Putamen (tissue), 1 donor: ENCODE measurements at places on chromosomes 4 and X.

DNA sequence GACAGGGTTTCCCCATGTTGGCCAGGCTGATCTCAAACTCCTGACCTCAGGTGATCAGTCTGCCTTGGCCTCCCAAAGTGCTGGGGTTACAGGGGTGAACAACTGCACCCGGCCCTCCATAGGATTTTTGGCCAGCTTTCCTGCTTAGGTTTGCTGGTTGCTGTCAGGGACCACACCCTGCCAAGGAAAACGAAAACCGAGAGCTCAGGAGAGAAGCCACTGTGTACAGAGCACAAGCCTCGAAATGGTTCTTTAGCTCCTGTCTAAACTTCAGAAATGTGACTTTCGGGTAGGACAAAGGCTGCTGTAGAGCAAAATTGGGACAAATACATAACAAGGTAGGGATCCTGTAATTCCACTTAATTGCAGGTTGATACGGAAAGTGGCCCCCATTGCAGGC lies 146.3 kb upstream of the ATP6AP2 start:
- DNase-seq = no peak

GRCh38 chr4:76809594-76810305 lies 88.2 kb downstream of the SOWAHB start:
- no peak for DNase-seq

DNA sequence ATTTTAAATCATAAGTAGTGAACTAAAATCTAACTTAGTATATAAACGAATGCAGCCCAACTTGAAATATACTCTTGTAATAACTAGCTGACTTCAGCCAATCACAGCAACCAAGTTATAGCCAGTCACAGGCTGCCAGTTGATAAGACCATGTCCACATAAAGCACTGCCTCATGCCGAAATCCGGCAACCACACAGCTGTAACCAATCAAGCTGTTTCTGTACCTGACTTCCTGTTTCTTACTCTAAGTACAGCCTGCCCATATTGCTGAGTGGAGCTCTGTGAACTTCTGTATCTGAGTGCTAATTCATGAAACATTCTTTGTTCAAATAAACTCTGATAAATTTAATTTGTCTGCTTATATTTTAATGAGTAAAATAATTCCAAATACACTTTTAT lies 805.3 kb upstream of the EPHA5 start:
- DNase-seq = no peak

DNA sequence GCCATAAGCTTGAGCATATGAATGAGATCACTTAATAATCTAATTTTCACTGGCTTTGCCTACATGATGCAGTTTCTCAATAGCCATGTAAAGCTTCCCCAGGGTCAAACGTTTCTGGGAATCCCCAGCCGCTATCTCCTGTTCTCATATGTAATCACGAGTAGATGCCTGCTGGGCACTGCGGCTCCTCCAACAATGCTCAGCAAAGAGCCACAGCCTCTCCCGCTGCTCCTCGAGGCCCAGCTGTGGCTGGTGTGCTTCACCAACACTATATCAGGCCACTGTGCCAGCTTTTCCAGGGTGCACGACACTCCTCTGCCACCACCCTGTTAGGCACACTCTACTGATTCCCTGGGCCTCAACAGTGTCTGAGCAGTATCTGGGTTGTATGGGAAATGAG lies 78.3 kb upstream of the RASGEF1B start:
- DNase-seq = no peak
